ENCODE measurements at places on chromosomes 5 and 9.

- DNase-seq = no peak
Observed at GRCh38 chr5:151154931-151155774, 2.4 kb downstream of the ANXA6 start.

- no peak for DNase-seq
Observed at GRCh38 chr5:113125371-113125770, 148.8 kb downstream of the DCP2 start.

DNA sequence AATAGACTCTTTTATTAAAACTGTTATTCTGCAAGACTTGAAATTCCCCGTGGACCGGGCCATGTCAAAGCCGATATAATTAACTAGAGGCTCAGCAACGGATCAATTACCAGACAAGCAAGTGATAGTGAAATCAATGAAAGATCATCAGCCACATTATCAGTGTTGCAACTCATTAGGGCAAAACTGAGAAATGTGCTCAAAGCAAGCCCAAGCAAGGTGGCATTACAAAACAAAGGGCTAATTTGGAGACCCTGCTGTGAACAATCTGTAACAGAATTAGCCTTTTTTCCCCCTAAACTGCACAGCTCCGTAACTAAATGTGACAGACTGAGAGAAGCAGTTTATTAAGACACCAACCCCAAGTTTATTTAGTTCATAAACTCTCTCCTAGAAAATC is 140.3 kb downstream of the BNC2 start:
- DNase-seq = no peak

GRCh38 chr5:103915081-103915480 is 352.5 kb upstream of the NUDT12 start:
- no peak for DNase-seq

DNA sequence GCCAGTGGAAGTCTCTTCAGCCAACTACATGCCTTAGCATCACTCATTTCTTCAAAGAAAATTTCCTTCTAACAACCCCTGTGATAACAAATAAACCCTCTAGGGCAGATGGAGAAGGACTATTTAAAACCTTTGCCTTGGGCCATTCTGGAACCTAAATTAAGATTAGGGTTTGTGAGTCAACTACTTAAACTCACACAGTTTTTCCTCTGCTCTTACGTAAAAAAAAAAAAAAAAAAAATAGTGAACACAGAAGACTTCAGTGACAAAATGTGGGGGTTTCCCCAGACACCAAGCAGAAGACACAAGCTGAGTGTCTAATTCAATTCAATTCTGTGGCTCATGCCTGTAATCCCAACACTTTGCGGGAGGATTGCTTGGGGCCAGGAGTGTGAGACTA is 65.8 kb upstream of the ERCC6L2 start:
- DNase-seq = no peak

DNA sequence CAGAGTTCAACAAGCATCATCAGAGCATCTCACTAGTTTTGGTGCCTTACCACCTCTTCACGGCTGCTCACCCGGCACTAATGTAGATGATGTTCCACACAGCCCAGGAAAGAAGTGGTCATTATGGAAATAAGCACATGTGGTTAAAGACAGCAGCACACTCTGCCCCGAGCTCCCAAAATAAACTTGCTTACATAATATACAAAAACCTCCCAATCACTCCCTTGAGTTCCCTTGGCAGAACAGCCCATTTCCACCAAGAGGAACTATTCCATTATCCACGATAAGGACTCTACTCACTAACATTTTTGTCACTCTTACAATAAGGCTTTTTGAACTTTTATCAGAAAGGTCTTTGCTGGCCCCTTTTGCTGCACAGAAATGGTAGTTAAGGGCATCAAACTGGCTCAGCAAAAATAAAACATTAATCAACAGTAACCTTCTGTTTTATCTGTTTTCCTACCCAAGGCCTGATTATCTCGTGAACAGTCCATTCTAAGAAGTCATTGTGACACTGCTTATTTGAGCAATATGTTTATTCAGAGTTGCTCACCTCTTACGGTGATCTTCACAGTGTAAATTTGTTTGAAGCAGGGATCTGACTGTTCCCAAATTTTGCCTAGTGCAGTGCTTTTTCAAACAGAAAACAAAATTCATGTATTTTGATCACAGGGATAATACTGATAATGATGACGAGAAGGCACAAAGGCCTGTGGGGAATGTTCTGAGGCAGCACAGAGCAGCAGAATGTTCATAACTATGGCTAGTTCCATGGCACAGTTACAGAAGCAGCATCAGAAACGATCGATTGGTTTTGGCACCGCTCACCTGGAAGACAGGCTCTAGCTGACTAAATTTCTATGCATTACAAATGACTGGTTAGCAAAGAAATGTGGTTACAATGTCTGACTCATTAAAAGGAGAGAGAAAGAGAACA is 399.8 kb upstream of the PIK3R1 start:
- DNase-seq = no peak

DNA sequence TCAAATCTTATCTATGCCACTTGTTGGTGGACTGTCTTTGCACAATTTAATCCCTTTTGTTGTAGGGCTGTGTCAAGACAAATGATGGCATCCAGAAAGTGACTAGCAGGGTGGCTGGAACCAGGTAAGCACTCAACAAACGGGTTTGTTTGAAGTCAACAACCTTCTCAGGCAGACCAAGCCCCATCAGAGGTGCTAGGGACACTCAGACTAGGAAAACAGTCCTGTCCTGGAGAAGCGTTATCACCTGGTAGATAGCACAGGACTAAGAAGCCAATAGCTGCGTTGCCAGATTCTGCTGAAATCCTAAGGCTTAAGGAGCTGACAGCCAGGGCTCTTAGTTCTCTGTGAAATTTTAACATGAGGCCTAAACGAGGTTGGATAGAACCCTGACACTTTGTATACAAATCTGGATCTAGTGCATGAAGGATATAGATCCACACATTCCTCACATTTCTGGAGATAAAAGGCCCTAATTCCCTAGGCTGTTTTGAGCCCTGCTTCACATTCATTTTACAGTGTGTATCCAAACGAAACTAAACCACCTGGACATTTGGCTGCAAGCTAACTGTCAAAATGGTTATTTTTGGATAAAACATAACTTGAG is 179.8 kb downstream of the DCP2 start:
- no peak for DNase-seq

DNA sequence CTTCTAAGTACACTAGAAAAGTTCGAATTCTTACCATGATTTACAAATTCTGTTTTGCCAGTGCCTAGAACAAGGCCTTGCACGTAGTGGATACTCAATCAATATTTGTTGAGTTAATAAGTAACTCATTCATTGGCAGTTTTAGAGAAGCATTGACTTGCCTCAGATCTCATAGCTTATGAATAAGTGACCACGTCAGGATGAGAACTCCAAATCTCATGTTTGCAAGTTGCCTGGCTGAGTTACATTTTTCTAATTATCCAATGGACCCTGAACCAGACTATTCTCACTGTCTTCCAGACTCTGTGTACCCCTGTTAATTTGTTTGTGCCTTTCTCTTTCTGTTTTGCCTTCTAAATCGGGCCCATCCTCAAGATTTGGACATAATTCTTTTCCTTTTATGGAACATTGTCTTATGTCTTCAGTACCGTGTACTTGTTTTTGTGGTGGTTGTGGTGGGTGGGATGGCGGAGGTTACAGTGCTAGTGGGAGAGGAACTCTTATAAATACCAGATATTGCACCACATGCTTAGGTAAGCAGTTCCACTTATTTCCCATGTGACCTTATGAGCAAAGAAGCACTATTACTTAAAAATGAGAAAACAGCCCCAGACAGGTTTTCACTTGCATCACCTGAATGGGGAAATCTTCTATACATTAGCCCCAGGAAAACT is 96.3 kb downstream of the UNC13B start:
- DNase-seq = no peak

- DNase-seq = peak; percentile 25
Observed at GRCh38 chr9:131762356-131762932, 22.6 kb upstream of the RAPGEF1 start.

DNA sequence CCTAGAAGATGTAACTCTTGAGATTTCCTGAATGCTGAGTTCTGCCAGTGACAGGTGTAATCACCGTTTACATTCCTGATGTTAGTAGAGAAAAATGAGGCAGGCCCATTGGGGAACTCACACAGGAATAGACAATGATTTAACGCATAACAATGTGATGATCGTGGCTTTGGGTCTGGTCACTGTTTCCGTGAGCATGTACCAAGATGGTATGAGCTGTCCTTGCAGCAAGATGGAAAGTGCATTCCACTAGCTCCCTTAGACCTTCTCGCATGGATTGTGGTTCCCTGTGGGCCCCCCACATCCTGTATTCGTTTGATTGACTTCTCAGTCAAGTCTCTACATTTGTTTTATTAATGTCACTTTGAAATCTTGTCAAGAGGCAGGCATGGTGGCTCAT is 124.0 kb upstream of the DAP start:
- DNase-seq = no peak

- peak; percentile 22 for DNase-seq
Observed at GRCh38 chr9:12464910-12465512, 228.2 kb upstream of the TYRP1 start.

DNA sequence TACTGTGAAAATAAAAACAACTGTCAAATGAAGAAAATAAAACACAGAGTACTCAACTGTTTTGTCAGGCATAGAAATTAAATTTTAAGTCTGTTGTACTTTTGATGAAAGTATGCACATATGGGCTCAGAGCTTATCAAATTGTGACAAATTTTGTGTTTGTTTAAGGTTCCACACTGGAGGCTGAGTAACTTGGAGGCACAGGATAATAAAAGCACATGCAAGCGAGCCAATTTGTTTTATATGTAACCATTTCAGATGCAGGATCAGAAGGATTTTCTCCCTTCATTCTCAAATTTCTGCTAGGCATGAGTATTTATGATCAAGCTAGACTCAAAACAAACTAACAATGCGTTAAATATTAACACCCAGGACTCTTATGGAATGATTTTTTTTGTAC is 87.8 kb downstream of the JAKMIP2 start:
- no peak for DNase-seq

DNA sequence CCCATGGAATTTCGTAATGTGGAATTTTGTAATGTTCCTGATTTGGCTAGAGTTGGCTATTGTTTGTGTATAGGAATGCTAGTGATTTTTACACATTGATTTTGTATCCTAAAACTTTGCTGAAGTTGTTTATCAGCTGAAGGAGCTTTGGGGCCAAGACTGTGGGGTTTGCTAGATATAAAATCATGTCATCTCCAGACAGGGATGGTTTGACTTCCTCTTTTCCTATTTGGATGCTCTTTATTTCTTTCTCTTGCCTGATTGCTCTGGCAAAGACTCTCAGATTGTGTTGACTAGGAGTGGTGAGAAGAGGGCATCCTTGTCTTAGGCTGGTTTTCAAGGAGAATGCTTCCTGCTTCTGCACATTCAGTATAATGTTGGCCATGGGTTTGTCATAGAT is 91.0 kb downstream of the NNT start:
- DNase-seq = no peak

DNA sequence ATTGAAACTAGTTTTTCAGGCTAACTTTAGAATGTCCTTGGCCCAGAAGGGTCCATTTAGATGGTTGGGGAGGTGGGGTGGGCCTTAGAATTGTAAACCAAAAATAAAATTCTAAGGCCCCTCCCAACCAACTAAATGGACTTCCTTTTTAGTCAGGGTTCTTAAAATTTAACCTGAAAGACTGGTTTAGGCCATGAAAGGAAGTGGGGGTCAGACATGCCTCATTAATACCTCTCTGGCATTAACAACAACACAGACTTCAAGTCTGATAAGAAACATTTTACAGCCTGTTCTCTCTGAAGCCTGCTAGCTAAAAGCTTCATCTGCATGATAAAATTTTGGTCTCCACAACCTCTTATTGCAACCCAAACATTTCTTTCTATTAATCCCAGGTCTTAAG is 65.5 kb upstream of the TNC start:
- DNase-seq = no peak

Data from NCI-H446 treated with DMSO at 0.1 percent for 48 hours (cell line).